ENCODE measurements at places on chromosomes 13 and 19. TPM values are rescaled to one million over a fixed set of nuclear protein-coding genes. Genes with fewer than 3 reads are reported as not detected.

Gene DNAJC15
- 23.5 TPM for total RNA-seq

DNA sequence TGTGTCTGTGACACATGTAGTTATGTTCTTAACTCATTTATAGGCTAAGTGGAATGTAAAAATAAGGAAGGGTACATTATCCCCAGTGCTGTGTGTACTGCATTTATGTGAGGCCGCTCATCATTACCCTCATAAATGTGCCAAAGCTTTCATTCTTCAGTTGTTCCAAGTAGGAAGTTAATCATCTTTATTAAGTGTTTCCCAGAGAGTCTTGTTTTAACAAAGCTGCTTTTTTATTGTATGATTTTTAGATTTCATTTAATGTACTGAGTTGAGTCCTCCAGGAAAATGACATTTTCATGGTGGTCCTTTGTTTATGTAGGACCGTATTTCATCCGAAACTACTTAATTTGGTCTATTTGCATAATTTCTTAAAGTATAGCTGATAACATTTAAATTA is 379.8 kb downstream of the DLEU7 start:
- DNase-seq: no peak

GRCh38 chr19:23554548-23554947 is 132.5 kb downstream of the ZNF675 start:
- DNase-seq: no peak

DNA sequence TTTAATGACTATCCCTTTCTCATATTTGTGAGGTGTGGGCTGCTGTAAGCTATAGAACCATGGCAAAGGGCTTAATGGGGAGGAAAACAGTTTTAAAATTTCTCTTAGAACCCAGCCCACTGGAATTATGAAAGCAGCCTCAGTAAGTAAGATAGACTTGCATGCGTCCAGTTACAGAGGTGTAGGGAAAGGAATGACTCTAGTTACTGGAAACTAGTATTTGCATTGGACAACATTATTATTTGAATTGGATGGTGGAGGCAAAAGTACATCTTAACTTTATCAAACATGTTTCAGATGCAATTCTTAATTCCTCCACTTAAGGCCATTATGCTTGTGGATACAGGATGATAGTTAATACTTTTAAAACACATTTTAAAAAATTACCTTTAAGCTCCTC is 292.9 kb downstream of the SPRY2 start:
- no peak for DNase-seq
